ENCODE measurements at places on chromosomes 12 and 14.
A peak's percentile ranks its signal among the peaks of the same experiment; 100 is the strongest.

GRCh38 chr12:75784591-75784990, 247.0 kb downstream of the PHLDA1 start:
- no peak for DNase-seq

GRCh38 chr12:88518863-88519403, 61.3 kb downstream of the KITLG start:
- DNase-seq: no peak

DNA sequence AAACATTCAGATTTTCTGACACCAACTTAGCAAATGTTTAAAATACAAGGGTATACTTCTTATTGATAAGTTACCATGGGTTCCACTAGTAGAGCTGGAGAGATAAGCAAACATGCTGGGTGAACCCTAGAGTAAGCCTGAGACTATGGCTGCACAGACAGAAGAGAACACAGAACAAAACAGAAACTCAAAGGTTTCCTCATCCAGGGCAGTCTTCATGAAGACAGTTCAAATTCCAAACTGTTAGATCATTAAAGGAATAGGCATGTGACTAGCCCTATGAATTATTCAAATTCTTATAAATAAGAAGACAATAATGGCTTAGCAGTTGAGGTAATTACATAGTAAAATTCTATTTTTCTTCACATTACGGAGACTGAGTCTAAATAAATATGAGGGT, 28.1 kb downstream of the BTBD7 start:
- no peak for DNase-seq

- no peak for DNase-seq
Measured at GRCh38 chr12:43861840-43862150, 25.9 kb downstream of the TMEM117 start.

DNA sequence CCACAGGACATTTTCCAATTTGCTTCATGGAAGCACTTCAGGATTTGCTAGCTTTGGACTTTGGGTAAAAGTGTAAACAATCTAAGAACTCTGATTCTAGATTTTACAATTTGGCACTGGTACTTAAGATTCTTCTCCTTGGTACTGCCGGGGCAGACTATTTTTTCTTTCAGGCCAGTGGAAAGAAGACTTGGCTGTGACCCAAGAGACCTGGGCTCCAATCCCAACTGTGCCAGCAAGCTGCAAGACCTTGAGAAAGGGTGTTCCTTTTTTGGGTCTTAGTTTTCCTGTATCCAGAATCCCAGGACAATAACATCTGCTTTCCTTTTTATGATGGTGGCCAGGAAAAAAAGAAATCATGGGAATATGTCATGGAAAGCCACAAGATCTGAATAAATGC, 148.1 kb upstream of the CRY1 start:
- no peak for DNase-seq

- no peak for DNase-seq
Measured at GRCh38 chr12:9449181-9449580, 158.5 kb downstream of the KLRB1 start.

- DNase-seq: no peak
Measured at GRCh38 chr14:85241022-85241855, 288.7 kb upstream of the FLRT2 start.

DNA sequence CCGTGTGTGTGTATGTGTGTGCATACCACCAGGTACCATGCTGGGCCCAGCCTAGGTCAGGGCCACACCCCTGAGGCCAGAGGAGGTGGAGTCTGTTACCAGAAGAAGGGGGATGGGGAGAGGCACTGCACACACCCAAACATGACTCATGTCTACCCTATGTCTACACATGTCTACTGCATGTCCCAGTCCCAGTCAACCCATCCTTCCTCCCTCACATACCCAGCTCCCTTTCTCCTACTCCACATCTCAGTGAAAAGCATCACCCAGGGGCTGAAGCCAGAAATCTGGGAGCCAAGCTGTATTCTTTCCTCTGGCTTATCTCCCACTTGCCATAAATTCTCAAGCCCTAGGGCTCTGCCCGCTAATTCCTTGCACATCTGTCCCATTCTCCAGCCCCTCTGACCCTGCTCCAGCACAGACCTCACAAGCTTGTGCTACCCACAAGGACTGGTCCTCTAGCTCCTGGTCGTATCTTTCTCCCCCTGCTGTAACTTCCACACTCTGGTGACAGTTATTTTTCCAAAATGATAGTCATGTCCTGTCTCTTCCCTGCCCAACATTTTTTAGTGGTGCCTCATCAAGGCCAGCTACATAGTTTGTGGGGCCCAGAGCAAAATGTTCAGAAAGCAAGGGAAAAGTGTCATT, 18.0 kb upstream of the APPL2 start:
- no peak for DNase-seq

GRCh38 chr12:2027351-2027750, 23.1 kb upstream of the DCP1B start:
- no peak for DNase-seq

DNA sequence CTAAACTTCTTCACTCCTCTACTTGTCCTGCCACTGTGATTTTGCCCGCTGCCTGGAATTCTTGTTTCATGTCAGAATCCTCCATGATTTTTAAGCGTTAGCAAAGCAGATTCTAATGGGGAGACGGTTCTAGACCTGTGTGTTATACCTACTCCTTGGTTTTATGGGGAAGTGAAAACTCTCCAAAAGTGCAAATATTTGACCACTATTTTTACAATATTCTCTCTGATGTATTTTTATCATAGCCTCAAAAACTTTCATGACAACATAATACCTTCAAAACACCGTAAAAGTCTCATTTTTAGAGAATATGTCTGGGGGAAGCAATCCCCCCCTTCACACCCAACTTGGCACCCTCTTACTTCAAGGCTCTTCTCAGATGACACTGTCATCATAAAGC, 12.9 kb upstream of the KRAS start:
- DNase-seq: no peak

DNA sequence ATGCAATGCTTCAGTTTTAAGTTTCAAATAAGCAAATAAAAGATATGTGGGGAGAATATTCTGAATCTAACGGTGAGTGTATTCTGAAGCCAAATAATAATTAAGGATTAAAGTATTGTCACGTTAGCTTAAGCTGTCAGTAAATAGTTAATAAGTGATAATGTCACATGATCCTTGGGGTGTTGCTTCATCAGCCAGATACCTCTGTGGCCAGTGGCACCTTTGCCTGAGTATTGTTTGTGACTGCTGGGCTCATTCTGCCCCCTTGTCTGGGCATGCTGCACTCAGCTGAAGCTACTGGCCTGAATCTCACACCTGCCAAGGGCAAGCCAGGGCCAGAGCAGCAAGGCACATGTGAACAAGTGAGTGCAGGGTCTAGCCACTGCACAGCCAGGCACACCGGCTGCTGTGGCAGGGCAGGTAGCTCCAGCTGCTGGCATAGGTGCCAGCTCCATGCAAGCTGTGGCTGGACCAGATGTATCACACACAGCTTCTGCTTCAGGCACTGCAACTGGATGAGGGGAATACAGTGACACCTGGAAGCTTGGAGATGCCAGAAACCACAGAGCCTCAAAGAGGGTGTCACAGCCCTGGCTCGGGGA, 739.7 kb downstream of the SLC6A15 start:
- DNase-seq: no peak

- DNase-seq: no peak
Measured at GRCh38 chr14:83096092-83096491, 1562.4 kb upstream of the SEL1L start.

- peak; percentile 63 for DNase-seq
Measured at GRCh38 chr14:103317251-103317650, 16.8 kb upstream of the EIF5 start.

- DNase-seq: no peak
Measured at GRCh38 chr12:109247831-109248654, 61.0 kb downstream of the FOXN4 start.

DNA sequence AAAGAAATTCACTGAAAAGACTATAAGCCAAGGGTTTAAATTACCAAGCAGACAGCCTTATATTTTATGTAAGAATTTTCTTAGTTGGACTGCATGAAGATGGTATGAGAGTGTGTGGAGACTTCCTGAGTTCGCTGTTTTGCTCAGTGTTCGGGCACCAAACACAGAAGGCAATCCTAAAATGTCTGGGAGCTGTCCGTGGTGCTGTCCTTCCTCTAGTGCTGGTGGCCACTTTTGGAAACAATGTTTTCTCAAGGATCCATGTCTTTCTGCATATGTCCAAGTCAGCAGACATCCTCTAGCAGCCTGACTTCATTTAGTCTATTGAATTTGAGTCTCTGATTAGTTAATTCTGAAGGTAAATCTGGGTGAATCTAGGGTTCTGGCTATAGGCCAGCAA, 135.8 kb downstream of the SLC8A3 start:
- no peak for DNase-seq

All from H9 (cell line).